ENCODE measurements at places on chromosomes 2 and 18. TPM values are rescaled to one million over a fixed set of nuclear protein-coding genes. Genes with fewer than 3 reads are reported as not detected.

The ZNF892 gene
- total RNA-seq: 6.2 TPM

The ASXL2 gene
- 42.8 TPM for total RNA-seq

The TUBA3E gene
- not detected for total RNA-seq

The EVX2 gene
- total RNA-seq: not detected

The CNDP2 gene
- total RNA-seq: 312 TPM

The NPHP1 gene
- 7.3 TPM for total RNA-seq

The CNGA3 gene
- not detected for total RNA-seq

The STPG4 gene
- 12.7 TPM for total RNA-seq

The CABYR gene
- 10.6 TPM for total RNA-seq

The TBR1 gene
- 0.07 TPM for total RNA-seq

- no peaks in the 10 kb centered on the region for H3K27me3 ChIP-seq
- no peak for DNase-seq
- no peak overlapping the region for H3K27ac ChIP-seq
- no peaks in the 10 kb centered on the region for H3K36me3 ChIP-seq
Measured at GRCh38 chr18:9894454-9895068, 8.8 kb downstream of the TXNDC2 start.

DNA sequence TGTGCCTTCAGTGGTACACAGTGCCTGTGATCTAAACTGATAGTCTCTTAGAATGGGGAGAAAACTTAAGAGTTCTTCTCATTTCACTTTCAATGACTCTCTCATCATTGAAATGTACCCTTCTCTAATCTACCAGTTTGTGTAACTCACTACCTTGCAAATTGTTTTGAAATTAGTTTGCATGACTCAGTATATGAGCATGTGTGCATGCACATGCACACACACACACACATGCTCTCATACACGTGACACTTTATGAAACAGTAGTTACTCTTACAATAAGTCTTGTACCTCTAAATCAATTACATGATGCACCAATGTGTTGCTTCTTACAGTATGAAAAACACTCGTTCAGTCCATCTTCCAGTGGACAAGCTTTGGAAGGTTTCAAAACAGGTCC lies 10.6 kb downstream of the LYPD6B start:
- H3K27me3 ChIP-seq: peaks cover 17% of the 10 kb centered on the region
- H3K4me3 ChIP-seq: no peak overlapping the region
- no peaks in the 10 kb centered on the region for H3K4me1 ChIP-seq
- H3K27ac ChIP-seq: no peak overlapping the region

- no peaks in the 10 kb centered on the region for H3K27me3 ChIP-seq
- no peak overlapping the region for H3K4me3 ChIP-seq
- no peak for DNase-seq
- H3K4me1 ChIP-seq: no peaks in the 10 kb centered on the region
- H3K36me3 ChIP-seq: no peaks in the 10 kb centered on the region
Measured at GRCh38 chr2:117068371-117068770, 746.1 kb upstream of the DDX18 start.

- no peaks in the 10 kb centered on the region for H3K36me3 ChIP-seq
- H3K4me3 ChIP-seq: no peak overlapping the region
- DNase-seq: no peak
- H3K27ac ChIP-seq: no peak overlapping the region
- no peaks in the 10 kb centered on the region for H3K27me3 ChIP-seq
Measured at GRCh38 chr2:156242874-156243273, 89.6 kb downstream of the NR4A2 start.

DNA sequence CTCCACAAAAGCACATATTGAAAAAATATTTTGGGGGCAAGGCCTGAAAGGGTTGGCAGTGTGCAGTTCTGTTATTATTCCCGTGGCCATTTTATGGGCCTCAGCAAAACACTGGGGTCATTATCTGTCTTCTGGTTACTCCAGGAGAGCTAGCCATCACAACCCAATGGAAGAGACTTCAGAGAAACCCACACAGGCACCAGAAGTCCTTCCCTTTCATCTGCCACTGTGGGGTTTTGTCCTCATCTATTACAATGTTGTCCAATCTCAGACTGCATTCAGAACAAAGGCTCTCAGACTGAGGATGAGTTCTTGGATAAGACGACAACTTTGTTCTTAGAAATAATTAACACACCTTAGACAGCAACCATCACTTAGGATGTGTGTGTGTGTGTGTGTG lies 98.4 kb downstream of the PIEZO2 start:
- no peak for DNase-seq
- H3K27ac ChIP-seq: no peak overlapping the region
- H3K36me3 ChIP-seq: peaks cover 3% of the 10 kb centered on the region
- H3K4me3 ChIP-seq: no peak overlapping the region
- no peaks in the 10 kb centered on the region for H3K27me3 ChIP-seq

DNA sequence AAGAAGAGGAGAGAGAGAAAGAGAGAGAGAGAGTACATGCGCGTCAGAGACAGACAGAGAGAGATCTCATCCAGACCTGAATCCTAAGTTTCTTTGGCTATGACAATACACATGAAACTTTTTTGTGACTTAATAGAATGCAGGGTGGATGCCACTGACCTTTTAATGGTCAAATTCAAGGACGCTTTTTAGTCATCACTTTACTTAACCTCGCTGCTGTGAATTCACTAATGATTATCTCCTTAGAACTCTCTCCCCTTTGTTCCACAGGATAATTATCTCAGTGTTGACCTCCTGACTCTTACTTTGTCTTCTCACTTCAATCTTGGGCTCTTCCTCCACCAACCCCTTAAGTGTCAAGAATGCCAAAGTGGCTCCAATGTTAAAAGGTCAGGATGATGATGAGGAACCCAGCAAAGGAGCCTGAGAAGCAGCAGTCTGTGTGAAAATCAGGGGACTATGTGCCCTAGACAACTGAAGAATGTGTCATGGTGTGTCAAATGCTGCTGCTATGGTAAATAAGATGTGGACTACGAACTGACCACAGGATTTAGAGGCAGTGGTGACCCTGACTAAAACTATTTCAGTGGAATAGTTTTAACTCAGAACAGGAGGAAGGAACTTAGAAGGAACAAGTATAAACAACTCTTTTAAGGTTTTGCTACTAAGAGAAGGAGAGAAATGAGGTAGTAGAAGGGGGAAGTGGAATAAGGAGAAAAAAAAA lies 382.1 kb downstream of the ZEB2 start:
- no peaks in the 10 kb centered on the region for H3K4me1 ChIP-seq
- H3K36me3 ChIP-seq: no peaks in the 10 kb centered on the region
- no peak overlapping the region for H3K27ac ChIP-seq
- no peak for DNase-seq
- no peak overlapping the region for H3K4me3 ChIP-seq

- H3K36me3 ChIP-seq: no peaks in the 10 kb centered on the region
- peaks cover 13% of the 10 kb centered on the region for H3K27me3 ChIP-seq
- H3K4me1 ChIP-seq: no peaks in the 10 kb centered on the region
- H3K4me3 ChIP-seq: no peak overlapping the region
- peak; percentile 71 for DNase-seq
- no peak overlapping the region for H3K27ac ChIP-seq
Measured at GRCh38 chr18:4106407-4107033, 348.6 kb downstream of the DLGAP1 start.

DNA sequence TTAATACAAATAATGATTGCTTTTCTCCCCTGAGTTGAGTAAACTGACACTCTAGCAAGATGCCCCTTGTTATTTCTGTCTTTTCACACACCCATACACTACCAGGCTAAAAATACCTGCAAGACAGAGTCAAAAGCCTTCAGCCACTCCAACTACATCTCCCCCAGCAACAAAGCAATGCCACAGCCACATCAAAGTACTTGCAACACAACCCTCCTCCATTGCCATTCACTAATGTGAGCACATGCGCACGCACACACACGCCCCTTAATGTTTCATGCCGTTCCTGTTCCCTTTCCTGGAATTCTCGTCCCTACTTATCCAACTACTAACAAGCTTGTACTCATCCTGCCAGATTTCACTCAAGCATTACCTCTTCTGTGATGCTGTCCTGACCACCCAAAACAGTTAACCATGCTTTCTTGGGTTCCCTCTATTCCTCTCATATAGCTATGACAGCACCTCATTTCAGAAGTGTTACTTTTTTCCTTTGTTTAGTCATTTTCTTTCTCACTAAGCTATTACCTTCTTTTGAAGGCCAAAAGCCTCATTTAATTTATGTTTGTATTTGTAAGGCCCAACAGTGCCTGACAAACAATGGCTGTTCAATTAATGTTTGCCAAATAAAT lies 29.6 kb downstream of the SLC25A12 start:
- DNase-seq: no peak
- no peaks in the 10 kb centered on the region for H3K4me1 ChIP-seq
- no peaks in the 10 kb centered on the region for H3K27me3 ChIP-seq
- H3K27ac ChIP-seq: no peak overlapping the region
- no peak overlapping the region for H3K4me3 ChIP-seq

GRCh38 chr18:45571714-45572113 lies 43.6 kb upstream of the SLC14A2 start:
- no peak overlapping the region for H3K4me3 ChIP-seq
- no peak for DNase-seq
- H3K27me3 ChIP-seq: peaks cover 34% of the 10 kb centered on the region
- no peak overlapping the region for H3K27ac ChIP-seq
- no peaks in the 10 kb centered on the region for H3K36me3 ChIP-seq

- H3K4me3 ChIP-seq: no peak overlapping the region
- no peak overlapping the region for H3K27ac ChIP-seq
- H3K27me3 ChIP-seq: no peaks in the 10 kb centered on the region
Measured at GRCh38 chr18:70501358-70501757, 212.5 kb downstream of the SOCS6 start.

- no peaks in the 10 kb centered on the region for H3K36me3 ChIP-seq
- no peaks in the 10 kb centered on the region for H3K4me1 ChIP-seq
- no peaks in the 10 kb centered on the region for H3K27me3 ChIP-seq
- no peak overlapping the region for H3K4me3 ChIP-seq
Measured at GRCh38 chr2:197606180-197606579, 69.2 kb downstream of the RFTN2 start.

DNA sequence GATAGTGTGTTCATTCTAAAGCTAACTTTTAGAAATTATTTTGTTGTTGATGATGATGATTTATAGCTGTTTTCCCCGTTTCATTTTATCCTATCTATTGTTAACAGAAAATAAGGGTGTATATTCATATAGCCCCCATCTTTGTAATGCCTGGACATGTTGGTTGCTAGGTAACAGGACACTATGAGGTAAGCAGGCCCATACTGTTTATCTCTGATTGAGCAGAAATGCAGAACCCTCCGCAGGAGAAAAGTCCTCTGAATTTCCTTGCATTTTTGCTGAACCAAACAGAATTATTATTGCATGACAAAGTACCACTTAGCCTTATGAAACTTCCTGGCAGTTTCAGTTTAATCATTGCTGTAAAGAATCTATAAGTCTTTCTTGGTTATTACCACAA lies 339.4 kb downstream of the DCC start:
- no peak overlapping the region for H3K27ac ChIP-seq
- no peak overlapping the region for H3K4me3 ChIP-seq
- no peak for DNase-seq
- H3K4me1 ChIP-seq: no peaks in the 10 kb centered on the region
- H3K27me3 ChIP-seq: no peaks in the 10 kb centered on the region
- no peaks in the 10 kb centered on the region for H3K36me3 ChIP-seq

GRCh38 chr2:144963031-144963430 lies 443.1 kb upstream of the ZEB2 start:
- DNase-seq: no peak
- no peaks in the 10 kb centered on the region for H3K27me3 ChIP-seq
- no peaks in the 10 kb centered on the region for H3K36me3 ChIP-seq
- no peak overlapping the region for H3K27ac ChIP-seq

GRCh38 chr2:64652231-64653108 lies 1.2 kb downstream of the SERTAD2 start:
- peak overlapping the region; percentile 78 for H3K4me3 ChIP-seq
- peaks cover 53% of the 10 kb centered on the region for H3K4me1 ChIP-seq
- H3K27ac ChIP-seq: peak overlapping the region; percentile 72
- peaks cover 40% of the 10 kb centered on the region for H3K36me3 ChIP-seq
- DNase-seq: peak; percentile 63

DNA sequence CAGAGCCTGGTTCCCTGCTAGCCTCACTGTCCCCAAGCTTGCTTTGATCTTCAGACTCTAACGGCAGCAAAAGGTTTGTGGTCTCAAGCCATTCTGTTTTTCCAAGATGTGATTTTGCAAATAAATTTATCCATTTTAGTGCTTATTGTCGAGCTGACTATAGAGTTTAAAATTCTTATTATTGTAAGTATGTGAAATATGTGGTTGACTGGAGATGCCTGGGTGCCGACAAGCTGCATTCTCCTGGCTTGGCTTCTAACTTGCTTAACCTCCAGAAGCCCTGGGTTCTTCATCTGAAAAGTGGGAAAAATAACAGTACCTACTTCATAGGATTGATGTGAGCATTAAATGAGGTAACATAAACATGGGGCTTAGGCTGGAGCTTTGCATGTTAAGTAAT lies 9.9 kb upstream of the EDAR start:
- DNase-seq: no peak
- H3K4me3 ChIP-seq: no peak overlapping the region
- peaks cover 15% of the 10 kb centered on the region for H3K27me3 ChIP-seq
- no peaks in the 10 kb centered on the region for H3K36me3 ChIP-seq

DNA sequence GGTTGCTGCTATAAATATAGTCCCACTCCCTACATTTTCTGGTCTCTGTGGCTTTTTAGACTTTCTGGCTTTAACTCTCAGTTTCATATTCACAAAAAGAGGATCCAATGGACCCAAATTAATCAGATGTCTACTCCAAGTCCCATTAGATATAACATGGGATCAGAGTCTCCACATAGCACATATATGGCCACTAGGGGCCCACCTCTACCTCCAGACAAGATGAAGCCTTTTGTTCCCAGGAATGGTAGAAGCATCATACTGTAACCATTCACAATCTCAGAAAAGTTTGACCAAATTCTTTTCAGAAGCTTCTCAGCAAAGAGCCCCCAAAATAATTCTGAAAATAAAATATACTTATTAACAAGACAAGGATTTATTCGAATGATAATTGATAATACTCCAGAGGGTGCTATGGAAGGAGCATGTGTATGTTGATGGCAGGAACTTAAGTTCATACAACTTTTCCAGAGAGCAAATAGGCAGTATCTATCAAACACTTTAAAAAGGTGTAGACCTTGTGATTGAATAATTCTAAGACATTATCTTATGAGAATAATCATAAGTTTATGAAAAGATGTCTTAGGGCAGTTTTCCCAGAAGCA lies 382.3 kb upstream of the CRIM1 start:
- H3K27me3 ChIP-seq: no peaks in the 10 kb centered on the region
- no peak overlapping the region for H3K4me3 ChIP-seq
- peak overlapping the region; percentile 83 for H3K27ac ChIP-seq
- DNase-seq: peak; percentile 43
- H3K36me3 ChIP-seq: peaks cover 6% of the 10 kb centered on the region
- peaks cover 14% of the 10 kb centered on the region for H3K4me1 ChIP-seq

Data from Calu3 (cell line).